A673 (cell line): ENCODE measurements at places on chromosomes 4 and X.

GRCh38 chr4:138734746-138735145 lies 280.8 kb upstream of the NOCT start:
- no peaks in the 10 kb centered on the region for H3K27me3 ChIP-seq
- peak; percentile 21 for DNase-seq
- no peaks in the 10 kb centered on the region for H3K36me3 ChIP-seq
- H3K27ac ChIP-seq: no peak overlapping the region
- no peaks in the 10 kb centered on the region for H3K4me1 ChIP-seq
- H3K4me3 ChIP-seq: no peak overlapping the region

- no peak overlapping the region for H3K27ac ChIP-seq
- no peaks in the 10 kb centered on the region for H3K36me3 ChIP-seq
- no peak overlapping the region for H3K4me3 ChIP-seq
- no peaks in the 10 kb centered on the region for H3K4me1 ChIP-seq
These were observed 230.2 kb downstream of the CLCN4 start for GRCh38 chrX:10387011-10387410.

GRCh38 chrX:84475596-84475995 lies 26.7 kb downstream of the HDX start:
- H3K36me3 ChIP-seq: no peaks in the 10 kb centered on the region
- no peaks in the 10 kb centered on the region for H3K27me3 ChIP-seq
- H3K4me1 ChIP-seq: no peaks in the 10 kb centered on the region
- H3K27ac ChIP-seq: no peak overlapping the region
- no peak for DNase-seq

DNA sequence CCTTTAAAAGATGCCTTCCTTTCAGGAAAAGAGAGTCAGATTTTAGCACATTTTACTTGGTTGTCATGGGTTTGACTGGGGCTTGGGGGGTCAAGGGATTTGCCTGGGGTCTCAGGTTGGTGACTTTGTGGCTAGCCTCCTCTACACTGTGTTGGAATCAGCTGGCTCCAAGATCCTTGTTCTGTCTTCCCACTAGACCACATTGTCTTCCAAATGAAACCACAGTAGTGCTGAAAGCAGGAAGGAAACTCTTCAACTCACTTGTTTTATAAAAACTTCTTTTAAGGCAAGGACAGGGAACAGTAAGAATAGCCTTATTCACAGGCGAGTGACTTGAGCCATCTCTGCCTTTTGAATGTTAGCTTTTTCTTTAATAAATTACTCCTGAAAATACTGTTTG lies 37.0 kb upstream of the OTUD4 start:
- DNase-seq: no peak
- H3K4me3 ChIP-seq: no peak overlapping the region
- no peak overlapping the region for H3K27ac ChIP-seq
- H3K27me3 ChIP-seq: no peaks in the 10 kb centered on the region
